ENCODE measurements at places on chromosomes 6 and 20.
A peak's percentile ranks its signal among the peaks of the same experiment; 100 is the strongest.

- DNase-seq: no peak
Observed at GRCh38 chr20:6185268-6185667, 62.4 kb upstream of the FERMT1 start.

- no peak for DNase-seq
Observed at GRCh38 chr20:388034-388994, 7.8 kb downstream of the TRIB3 start.

DNA sequence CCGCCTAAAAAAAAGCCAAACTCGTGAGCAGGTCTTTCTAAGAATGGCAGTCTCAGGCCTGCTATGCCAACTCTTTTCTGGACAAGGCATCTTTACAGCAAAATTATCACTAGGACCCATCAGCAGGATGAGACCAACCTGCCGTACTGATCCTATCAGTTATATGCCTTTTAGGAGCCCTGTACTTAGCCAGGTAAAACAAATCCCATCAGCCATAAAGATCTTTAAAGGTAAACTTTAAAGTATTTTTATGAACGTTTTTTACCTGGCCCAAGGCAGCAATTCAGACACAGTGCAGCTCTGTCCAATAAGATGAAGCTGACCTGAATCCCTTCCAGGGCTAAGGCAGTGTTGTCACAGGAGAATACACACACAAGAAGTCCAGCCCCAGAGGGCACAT, 51.3 kb upstream of the TGM3 start:
- no peak for DNase-seq

- DNase-seq: peak; percentile 0
Observed at GRCh38 chr6:53986165-53986720, 125.0 kb upstream of the MLIP start.

- no peak for DNase-seq
Observed at GRCh38 chr20:32544260-32544722, 40.8 kb downstream of the NOL4L start.

Data from stimulated activated CD4-positive, alpha-beta T cell treated with anti-CD3 and anti-CD28 coated beads, Interleukin-2, amount 100 ng/mL, for 48 hours (primary cell).